ENCODE measurements at places on chromosomes 3 and 15.

DNA sequence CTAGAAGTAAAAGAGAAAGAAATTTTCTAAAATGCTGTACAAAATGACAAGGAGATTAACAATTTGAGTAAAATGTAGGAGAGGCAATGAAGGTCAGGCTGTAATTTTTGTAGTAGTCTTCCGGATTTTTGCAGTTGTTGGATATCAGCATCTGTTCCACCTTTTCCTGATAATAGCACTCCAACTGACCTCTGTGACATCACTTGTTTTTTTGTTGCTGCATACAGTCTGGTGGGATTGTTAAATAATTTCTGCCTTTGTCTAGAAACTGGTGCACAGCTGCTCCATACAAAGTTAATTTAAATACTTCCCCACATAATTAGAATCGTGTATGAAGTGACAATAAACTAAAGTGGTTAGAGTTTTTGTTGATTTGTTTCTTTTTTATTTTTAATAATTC, 731.4 kb downstream of the PLOD2 start:
- no peak for DNase-seq

GRCh38 chr3:63295806-63296205, 17.7 kb downstream of the SYNPR start:
- no peak for DNase-seq

GRCh38 chr3:143247073-143247472, 127.5 kb downstream of the CHST2 start:
- DNase-seq = no peak

DNA sequence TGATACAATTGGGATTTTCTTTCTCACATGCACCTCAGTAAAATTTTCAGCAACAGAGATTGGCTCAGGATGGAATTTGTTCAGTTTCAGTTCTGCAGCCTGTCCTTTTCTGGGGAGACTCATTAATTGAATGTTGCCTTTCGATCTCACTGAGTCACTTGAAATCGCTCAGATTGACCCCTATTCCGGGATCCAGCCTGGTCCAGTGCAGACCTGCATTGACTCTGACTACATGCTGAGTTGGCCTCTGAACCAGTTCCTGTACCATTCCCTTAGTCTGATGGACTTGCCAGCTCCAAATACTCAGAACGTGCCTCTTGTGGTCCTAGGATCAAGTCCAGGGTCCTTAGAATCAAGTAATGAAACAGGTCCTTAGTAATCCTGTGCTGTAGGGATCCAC, 9.4 kb downstream of the IGF1R start:
- DNase-seq = no peak

- no peak for DNase-seq
Observed at GRCh38 chr3:74613060-74613459, 1.4 kb downstream of the CNTN3 start.

DNA sequence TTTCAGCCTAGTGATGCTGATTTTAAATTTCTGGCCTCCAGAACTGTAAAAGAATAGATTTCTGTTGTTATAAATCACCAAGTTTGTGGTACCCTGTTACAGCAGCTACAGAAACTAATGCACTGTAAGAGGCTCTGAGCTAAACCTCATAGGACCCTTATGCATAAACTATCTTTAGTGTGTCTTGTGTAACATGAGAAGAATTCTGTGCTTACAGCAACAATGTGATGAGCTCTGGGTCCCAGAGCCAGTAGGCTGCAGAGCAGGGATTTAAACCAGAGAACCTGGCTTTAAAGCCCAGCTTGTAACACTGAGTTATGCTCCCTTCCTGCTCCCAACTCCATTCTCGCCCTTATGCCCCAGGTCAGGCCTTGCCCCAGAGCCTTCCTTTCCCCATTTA, 113.1 kb downstream of the THSD4 start:
- DNase-seq = no peak

GRCh38 chr3:54235998-54236397, 113.6 kb downstream of the CACNA2D3 start:
- no peak for DNase-seq

DNA sequence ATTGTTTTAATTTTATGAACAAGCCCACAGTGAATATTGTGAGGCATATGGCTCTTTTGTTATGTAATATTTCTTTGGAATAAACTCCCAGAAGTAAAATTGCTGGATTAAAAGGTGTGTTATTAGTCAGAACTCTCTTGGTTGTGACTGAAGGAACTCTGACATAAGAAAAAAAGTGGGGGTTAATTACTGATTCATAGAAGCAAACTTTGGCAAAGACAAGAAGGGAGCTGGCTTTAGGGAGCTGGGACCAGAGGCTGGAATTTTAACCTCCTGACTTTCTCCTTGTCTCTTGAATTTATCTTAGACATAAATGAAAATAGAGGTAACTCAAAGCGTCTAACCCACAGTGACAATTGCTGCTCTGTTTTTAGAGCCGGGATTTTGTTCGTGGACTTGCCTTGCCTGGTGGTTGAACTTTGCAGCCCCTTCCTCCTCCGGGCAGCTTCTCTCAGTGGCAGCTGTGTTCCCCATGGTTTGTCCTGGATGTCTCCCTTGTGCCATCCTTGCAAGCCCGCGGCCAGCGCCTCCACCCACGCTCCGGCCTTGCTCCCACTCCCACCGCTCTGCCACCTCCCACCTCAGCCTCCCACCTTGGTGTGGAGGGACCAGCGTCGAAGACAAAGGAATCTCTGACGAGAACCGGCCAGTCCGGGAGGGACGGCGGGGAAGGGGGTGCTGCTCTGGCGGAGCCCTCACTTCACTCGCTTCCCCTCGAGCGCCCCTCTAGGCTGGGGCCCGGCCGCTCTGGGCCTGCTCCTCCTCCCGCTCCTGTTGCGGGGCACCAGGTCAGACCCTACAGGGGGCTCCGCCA, 28.0 kb downstream of the ARHGAP31 start:
- no peak for DNase-seq

GRCh38 chr3:87975716-87976115, 83.1 kb downstream of the CGGBP1 start:
- no peak for DNase-seq

DNA sequence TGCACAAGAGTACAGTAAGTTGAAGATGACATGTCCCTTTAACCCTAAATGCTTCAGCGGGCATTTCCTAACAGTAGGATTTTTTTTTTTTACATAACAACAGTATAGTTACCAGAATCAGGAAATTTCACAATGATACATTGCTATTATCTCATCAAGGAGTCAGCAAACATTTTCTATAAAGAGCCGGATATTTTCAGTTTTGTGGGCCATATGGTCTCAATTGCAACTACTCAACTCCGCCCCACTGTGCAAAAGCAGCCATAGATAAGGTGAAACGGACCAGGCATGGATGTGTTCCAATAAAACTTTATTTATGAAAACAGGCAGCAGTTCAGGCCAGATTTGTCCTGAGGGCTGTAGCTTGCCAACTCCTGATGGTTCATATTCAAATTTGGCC, 130.6 kb downstream of the SMAD6 start:
- DNase-seq = no peak

GRCh38 chr3:52527039-52527731, 6.5 kb downstream of the NT5DC2 start:
- peak; percentile 7 for DNase-seq

- DNase-seq = no peak
Observed at GRCh38 chr3:50251220-50251619, 15.2 kb downstream of the GNAI2 start.

DNA sequence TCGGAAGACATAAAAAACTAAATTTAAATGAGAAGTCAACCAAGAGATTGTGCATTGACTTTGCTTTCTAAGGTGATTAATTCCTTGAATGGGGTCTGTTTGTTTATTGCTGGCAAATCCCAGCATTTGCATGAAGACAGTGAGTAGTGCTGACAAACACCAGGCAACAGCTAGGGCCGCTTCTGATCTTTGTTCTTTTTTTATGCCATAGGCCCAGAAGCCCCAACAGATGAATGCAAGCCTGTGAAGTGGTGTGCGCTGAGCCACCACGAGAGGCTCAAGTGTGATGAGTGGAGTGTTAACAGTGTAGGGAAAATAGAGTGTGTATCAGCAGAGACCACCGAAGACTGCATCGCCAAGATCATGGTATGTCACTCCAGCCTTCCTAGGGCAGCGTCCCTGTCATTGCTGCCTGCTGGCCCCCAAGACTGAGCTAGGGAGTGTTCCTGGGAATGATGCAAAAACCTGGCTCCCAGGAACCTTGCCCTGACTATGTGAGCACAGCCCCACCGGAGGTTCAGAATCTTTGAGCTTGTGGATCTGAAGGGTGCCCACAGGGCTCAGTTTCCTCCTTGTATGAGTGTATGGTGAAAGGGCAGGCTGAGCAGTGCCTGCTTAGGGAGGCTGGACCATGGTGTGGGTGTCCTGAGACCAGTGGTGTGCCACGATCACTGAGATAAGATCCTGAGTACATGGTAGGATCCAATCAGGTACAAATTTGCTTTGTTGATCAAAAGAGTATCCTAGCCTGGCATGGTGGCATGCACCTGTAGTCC, 13.0 kb downstream of the TF start:
- no peak for DNase-seq

- no peak for DNase-seq
Observed at GRCh38 chr3:125022206-125022605, 33.6 kb downstream of the HEG1 start.

DNA sequence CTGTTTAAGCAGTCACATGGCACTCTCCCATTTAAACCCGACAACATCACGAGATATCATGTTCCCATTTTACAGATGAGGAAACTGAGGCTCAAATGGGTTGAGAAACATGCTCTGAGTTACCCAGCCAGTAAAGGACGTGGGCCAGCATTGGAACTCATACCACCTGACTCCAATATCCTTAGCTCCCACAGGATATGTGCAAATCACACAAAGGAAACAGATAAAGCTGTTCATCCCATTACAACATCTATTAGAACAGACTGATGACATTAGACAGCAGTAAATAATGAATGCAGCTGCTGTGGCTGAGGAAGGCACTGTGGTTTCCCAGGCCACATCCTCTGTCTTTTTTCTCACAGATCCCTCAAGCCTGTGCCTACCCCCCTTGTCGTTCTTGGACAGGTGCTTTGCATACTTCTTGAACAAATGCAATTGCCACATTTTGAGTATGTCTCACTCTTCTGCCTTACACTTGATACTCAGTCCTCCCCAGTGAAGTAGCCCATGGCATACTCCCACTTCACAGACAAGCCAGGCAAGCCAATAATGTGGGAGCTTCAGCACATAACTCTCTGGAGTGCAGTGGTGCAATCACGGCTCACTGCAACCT, 17.7 kb downstream of the FRMD4B start:
- peak; percentile 32 for DNase-seq

- DNase-seq = no peak
Observed at GRCh38 chr3:188068342-188068741, 85.6 kb upstream of the LPP start.

- DNase-seq = no peak
Observed at GRCh38 chr3:149618151-149619123, 39.4 kb downstream of the WWTR1 start.

- DNase-seq = no peak
Observed at GRCh38 chr15:25714538-25714840, 148.6 kb downstream of the ATP10A start.

- no peak for DNase-seq
Observed at GRCh38 chr3:170869239-170869590, 780 bp downstream of the RPL22L1 start.

DNA sequence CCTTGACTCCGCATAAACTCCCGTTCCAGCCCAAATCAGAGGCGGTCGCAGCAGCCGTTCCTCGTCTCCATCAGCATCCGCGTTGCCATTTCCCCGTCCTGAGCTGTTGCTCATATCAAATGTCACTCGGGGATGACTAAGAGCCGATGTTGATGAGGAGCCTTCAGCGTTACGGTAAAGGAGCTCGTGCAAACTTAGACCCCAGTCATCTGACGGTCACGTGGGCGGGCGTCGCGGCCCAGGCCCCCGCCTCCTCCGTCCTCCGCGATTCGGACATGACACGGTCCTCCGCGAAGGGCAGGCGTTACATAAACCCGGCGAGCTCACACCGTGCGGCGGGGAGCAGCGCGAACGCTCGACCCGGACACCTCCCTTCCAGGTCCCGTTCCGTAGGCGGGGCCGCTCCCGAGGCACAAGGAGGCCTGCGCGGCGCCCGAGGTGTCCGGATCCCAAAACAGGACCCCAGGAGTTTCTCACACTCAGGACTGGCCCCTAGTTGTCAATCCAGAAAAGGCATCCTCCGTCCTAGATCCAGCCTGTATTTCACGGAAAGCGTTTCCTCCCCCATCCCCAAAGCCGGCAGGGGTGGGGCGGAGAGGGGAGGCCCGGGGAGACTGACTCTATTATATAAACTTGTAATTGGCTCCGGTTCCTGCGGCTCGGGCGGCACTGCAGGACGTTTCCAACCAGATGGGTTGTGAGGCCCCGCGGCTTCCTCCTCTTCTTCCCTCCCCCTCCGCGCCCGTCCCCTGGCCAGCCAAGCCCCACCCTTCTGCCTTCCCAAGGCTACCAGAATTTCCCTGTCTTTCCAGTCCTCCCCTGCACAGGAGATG, 100.0 kb upstream of the IGF1R start:
- peak; percentile 56 for DNase-seq

- DNase-seq = no peak
Observed at GRCh38 chr3:121869736-121870135, 24.5 kb upstream of the SLC15A2 start.

DNA sequence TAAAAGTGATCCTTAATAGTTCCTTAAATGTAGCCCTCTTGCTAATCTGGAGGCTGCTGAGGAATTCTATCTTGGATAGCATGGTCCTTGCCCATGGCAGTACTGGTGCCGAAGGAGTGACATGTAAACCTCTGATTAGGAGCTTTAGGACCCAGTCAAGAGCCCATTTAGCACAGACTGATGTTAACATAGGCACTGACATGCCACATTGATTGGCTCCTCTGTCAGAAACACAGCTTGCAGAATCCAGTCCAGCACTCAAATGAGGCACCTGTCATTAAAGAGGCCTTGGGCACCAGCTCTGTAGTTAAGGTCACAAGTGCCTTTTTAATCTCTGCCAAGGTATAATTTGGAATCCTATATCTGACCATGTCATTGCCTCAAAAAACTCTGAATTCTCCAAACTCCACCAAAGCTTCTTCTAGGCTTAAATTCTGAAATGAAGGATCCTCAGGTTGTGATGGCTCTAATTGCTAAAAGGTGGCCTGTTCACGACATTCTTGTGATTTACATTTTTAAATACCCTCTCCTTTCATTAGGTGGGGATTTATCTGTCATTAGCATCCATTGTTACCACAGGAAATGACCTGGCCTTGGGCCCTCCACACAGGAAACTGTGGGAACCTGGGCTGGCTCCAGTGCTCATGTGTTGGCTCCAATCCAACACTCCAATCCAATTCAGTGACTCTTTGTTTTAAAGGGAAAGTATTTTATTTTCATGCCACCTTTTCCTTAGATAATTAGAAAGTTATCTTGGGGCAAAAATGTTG, 57.3 kb upstream of the RNF7 start:
- no peak for DNase-seq

GRCh38 chr3:72804361-72804760, 43.9 kb downstream of the SHQ1 start:
- no peak for DNase-seq

- DNase-seq = no peak
Observed at GRCh38 chr3:29245441-29245840, 35.4 kb upstream of the RBMS3 start.
